Neural crest cell (in vitro differentiated cells): ENCODE measurements at places on chromosomes 2 and 18. TPM values are rescaled to one million over a fixed set of nuclear protein-coding genes. Genes with fewer than 3 reads are reported as not detected.

GRCh38 chr2:109721626-109722025, 72.5 kb upstream of the RGPD5 start:
- no peak for DNase-seq

- DNase-seq = no peak
Measured at GRCh38 chr2:197934934-197935289, 130.5 kb downstream of the PLCL1 start.

The ICA1L gene
- 12.9 and 15.1 TPM in 2 replicates for total RNA-seq

DNA sequence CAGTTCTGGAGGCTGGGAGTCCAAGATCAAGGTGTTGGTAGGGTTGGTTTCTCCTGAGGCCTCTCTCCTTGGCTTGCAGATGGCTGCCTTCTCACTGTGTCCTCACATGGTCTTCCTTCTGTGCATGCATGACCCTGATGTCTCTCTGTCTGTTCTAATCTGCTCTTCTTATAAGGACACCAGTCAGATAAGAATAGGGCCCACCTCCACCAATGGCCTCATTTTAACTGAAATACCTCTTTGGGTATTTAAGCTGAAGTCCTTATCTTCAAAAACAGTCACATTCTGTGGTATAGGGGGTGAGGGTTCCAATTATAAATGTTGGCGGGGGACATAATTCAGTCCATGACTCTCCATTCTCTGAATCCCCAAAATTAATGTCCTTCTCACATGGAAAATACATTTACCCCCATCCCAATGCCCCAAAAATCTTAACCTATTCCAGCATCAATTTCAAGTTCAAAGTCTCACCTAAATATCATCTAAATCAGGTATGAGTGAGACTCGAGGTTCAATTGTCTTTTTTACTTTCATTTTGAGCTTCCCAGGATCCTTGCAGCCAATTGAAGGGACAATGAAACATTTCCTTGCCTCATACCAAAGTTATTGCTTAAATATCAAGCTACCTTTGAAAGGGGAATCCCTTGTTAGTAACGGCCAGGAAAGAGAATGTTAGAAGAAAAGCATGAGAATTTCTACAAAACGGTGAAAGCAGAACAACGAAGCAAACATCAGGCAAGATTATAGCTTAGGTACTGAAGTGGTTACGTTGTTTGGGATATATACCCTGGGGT, 20.6 kb upstream of the CNOT11 start:
- DNase-seq = no peak

- DNase-seq = no peak
Measured at GRCh38 chr2:27708666-27709065, 45.0 kb downstream of the SLC4A1AP start.

The ACKR3 gene
- total RNA-seq = 24.5 and 26.2 TPM in 2 replicates
